Spinal cord (tissue), 10 donors: ENCODE measurements at places on chromosomes 4 and X.

DNA sequence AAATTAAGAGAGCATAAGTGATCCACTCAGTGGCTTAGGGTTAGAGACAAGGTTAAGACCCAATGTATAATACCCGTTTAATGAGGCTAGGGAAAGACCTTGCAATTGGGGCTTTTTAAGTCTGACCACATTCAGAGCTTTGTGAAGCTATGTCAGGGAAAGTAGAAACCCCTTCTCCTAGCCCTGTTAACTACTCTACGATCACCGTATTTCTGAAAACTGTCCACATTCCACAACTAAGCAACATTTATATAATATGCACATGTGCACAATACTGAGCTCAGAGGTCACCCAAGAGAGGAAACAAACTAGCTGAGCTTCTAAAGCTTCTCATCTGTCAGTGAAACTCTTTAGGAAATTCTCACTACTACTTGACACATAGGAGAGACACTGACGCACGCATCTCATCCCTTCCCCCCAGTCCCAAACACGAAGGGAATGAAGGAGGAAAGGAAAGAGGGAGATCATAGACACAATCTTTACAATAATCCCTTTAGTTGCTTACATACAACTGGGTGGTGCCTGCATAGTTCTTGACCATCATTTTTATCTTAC is 56.2 kb downstream of the METTL14 start:
- no peaks in the 10 kb centered on the region for H3K27me3 ChIP-seq
- no peak for DNase-seq
- H3K4me3 ChIP-seq, result no peak overlapping the region

- no peak for DNase-seq
- no peaks in the 10 kb centered on the region for H3K36me3 ChIP-seq
- H3K27me3 ChIP-seq, result no peaks in the 10 kb centered on the region
- H3K4me1 ChIP-seq, result peaks cover 7% of the 10 kb centered on the region
Measured at GRCh38 chr4:10593130-10593529, 91.4 kb downstream of the CLNK start.

- H3K4me3 ChIP-seq, result no peak overlapping the region
- DNase-seq, result no peak
Measured at GRCh38 chrX:38704146-38704882, 96.9 kb upstream of the MID1IP1 start.

DNA sequence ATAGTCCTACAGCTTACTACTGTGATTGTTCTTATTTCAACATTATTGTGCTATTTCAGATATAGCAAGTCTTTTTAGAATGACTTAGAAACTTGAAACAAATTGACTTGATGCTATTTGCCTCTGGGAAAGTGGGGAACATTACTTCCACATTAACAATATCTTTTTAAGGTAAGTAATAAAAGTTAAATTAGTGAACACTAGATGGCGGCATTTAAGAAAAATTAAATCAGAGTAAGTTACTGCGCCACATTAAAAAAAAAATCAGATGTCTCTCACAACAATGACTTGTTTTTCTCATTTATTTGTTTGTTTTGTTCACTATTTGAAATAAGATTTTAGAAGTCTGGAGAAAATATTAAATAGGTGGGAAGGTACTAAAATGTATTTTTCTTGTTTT is 1026.9 kb upstream of the SLIT2 start:
- H3K27ac ChIP-seq, result no peak overlapping the region
- no peak for DNase-seq

- DNase-seq, result no peak
- H3K36me3 ChIP-seq, result no peaks in the 10 kb centered on the region
- H3K27ac ChIP-seq, result no peak overlapping the region
- H3K27me3 ChIP-seq, result no peaks in the 10 kb centered on the region
- peaks cover 6% of the 10 kb centered on the region for H3K4me1 ChIP-seq
- no peak overlapping the region for H3K4me3 ChIP-seq
Measured at GRCh38 chr4:37542706-37543105, 143.5 kb downstream of the RELL1 start.

DNA sequence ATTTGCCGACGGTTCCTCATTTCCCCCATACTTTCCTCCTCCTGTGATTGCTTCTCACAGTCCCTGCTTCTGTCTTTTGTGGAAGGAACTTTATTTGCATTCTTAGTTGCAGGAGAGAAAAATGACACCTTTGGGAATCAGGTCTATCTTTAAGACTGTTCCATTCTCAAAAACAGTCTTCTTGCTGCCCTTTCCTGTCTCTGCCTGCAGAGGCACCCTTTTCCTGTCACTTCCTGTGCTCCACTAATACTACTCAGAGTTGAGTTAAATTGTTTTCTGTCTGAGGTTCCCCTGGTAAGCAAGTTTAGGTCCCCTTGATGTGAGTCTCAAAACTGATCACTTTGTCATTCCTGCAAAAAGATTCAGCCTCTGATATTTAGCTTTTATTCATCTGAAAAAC is 208.8 kb upstream of the CLNK start:
- no peak overlapping the region for H3K4me3 ChIP-seq
- H3K36me3 ChIP-seq, result no peaks in the 10 kb centered on the region
- no peak for DNase-seq
- H3K4me1 ChIP-seq, result no peaks in the 10 kb centered on the region
- H3K27ac ChIP-seq, result no peak overlapping the region

GRCh38 chrX:125439194-125439849 is 119.7 kb downstream of the TEX13C start:
- H3K4me1 ChIP-seq, result no peaks in the 10 kb centered on the region
- H3K4me3 ChIP-seq, result no peak overlapping the region
- H3K36me3 ChIP-seq, result no peaks in the 10 kb centered on the region
- H3K27me3 ChIP-seq, result no peaks in the 10 kb centered on the region

GRCh38 chr4:40305328-40306170 is 29.6 kb upstream of the CHRNA9 start:
- no peaks in the 10 kb centered on the region for H3K27me3 ChIP-seq
- H3K4me3 ChIP-seq, result no peak overlapping the region
- H3K36me3 ChIP-seq, result no peaks in the 10 kb centered on the region
- H3K4me1 ChIP-seq, result peaks cover 4% of the 10 kb centered on the region

DNA sequence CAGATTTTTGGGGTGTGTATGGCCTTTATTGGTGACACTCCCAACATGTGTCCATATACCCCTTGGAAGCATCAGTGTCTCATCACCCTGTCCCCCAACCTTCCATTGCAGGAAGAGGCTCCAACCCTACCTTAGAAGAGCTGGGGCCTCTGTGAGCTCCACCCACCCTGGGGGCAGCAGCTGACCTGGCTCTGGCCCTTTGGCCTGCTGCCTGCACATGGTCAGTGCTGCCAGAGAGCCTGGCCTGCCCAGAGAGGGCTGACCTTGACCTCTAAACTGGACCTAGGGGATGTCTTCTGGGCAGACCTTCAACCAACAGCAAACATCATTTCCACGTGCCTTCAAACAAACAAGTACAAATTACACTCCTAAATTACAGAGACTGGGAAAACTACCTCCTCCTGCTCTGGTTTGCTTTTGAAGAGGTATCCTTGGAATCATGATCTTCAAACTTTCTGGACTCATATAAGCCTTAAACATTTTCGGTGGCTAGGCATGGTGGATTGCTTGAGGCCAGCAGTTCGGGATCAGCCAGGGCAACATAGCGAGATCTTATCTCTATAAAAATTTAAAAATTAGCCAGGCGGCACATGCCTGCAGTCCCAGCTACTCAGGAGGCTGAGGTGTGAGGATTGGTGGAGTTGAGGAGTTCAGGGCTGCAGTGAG is 27.3 kb upstream of the KIAA0232 start:
- DNase-seq, result no peak
- H3K27me3 ChIP-seq, result no peaks in the 10 kb centered on the region
- H3K27ac ChIP-seq, result no peak overlapping the region
- no peaks in the 10 kb centered on the region for H3K36me3 ChIP-seq

GRCh38 chr4:57211131-57211530 is 100.9 kb upstream of the IGFBP7 start:
- no peak overlapping the region for H3K27ac ChIP-seq
- no peak for DNase-seq
- H3K27me3 ChIP-seq, result no peaks in the 10 kb centered on the region
- no peak overlapping the region for H3K4me3 ChIP-seq
- no peaks in the 10 kb centered on the region for H3K36me3 ChIP-seq

DNA sequence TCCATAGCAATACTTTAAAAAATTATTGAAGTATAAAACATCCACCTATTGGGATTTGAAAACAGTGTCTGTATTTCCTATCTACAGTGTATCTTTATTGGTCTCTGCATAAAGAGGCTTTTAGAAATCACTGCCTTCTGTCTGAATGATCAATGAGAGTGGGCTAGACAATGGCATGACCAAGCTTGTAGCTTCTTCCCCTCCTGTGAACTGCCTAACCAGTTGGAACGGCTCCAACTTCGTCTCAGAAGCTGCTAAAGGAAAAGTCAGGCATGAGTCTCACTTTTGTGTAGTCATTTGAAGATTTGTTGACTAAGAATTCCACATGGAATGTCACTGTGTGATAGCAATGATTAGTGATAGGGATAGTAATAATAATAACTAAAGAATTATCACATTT is 64.2 kb downstream of the INTS12 start:
- H3K4me3 ChIP-seq, result no peak overlapping the region
- no peak overlapping the region for H3K27ac ChIP-seq
- H3K36me3 ChIP-seq, result no peaks in the 10 kb centered on the region

DNA sequence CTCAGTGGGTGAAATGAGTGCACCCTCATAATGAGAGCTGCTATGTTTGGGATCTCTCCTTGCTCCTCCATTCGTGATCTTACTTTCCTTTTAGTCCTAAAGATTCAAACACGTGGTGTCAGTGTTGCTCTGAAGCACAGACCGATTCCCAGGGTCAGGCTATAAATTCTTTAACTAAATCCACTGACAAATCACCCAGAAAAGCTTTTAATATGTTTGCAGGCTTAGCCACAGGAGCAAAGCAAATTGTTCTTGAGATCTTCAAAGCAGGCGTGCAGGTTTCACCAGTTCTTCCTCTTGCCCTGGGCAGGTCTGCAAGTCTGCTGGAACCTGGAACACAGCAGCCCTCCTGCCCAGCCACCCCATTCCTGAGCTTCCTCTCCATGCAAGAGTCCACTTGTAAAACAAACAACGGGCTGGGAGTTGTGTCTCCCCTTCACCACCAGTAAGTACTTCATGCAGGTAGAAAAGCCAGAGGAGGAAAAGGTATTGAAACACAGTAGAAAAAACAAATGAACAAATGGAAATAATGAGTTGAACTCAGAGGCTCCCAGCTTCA is 70.1 kb upstream of the ENPP6 start:
- H3K27ac ChIP-seq, result no peak overlapping the region
- H3K27me3 ChIP-seq, result no peaks in the 10 kb centered on the region
- no peak for DNase-seq
- no peak overlapping the region for H3K4me3 ChIP-seq
- peaks cover 11% of the 10 kb centered on the region for H3K4me1 ChIP-seq

GRCh38 chrX:74419864-74420195 is 1.5 kb upstream of the SLC16A2 start:
- H3K27me3 ChIP-seq, result no peaks in the 10 kb centered on the region
- DNase-seq, result no peak
- H3K4me1 ChIP-seq, result peaks cover 21% of the 10 kb centered on the region
- no peaks in the 10 kb centered on the region for H3K36me3 ChIP-seq
- H3K27ac ChIP-seq, result peak overlapping the region; percentile 95
- peak overlapping the region; percentile 38 for H3K4me3 ChIP-seq

DNA sequence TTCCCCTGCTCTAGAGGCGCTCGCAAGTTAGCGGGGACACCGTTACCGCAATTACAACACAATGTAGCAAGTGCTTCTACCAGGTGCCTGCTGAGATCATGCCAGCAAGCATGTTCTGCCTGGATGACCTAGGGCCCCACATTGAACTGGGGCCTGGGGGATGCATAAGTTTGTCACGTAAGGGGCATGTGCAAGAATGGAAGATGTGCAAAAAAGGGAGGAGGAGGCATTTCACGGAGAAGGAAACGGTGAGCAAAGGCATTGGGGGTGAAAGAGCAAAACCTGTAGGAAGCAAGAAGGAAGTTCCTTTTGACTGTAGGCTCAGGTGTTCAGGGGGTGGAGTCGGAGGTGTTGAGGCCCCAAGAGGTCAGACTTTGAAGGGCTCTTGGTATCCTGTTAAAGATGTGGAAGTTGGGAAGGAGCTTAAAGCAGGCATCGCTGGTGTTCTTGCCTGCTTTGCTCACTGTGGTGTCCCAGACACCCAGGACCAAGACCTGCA is 602 bp upstream of the SCARB2 start:
- H3K36me3 ChIP-seq, result no peaks in the 10 kb centered on the region
- H3K4me1 ChIP-seq, result peaks cover 17% of the 10 kb centered on the region
- peak overlapping the region; percentile 86 for H3K4me3 ChIP-seq
- H3K27ac ChIP-seq, result peak overlapping the region; percentile 98
- no peak for DNase-seq

DNA sequence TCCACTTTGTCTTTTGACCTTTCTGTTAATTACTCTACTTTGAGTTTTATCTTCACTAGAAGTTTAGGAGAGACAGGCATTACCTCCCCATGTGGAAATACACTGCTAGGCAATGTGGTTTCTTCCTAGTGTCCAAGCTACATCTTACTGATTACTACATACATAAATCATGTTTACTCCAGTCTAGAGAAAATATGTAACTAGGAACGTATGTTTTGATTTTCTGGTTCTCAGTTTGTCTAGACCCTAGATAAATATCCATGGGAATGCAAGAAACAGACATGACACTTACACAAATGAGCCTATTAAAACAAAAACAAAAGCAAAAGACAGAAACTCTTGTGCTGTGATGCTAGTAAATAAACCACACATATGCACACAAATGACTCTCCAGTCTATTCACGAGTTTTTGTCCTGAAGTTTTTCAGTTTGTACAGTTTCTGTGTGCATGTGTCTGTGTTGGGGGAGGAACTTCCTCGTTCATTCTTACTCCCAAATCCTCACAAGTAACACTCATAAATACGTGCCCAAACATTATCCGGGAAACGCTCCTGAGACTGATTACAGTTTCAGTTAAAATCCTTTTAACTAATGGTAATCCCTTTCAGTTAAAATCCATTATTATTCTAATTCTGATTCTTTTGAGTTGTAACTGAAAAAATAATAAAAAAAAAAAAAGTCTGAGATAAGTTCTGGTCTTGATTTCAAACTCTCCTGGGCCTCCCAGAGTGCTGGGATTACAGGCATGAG is 283.5 kb upstream of the FTHL17 start:
- no peak overlapping the region for H3K27ac ChIP-seq
- H3K4me1 ChIP-seq, result no peaks in the 10 kb centered on the region
- peaks cover 2% of the 10 kb centered on the region for H3K27me3 ChIP-seq
- DNase-seq, result no peak
- H3K36me3 ChIP-seq, result no peaks in the 10 kb centered on the region
